ENCODE measurements at places on chromosomes 4 and X.

DNA sequence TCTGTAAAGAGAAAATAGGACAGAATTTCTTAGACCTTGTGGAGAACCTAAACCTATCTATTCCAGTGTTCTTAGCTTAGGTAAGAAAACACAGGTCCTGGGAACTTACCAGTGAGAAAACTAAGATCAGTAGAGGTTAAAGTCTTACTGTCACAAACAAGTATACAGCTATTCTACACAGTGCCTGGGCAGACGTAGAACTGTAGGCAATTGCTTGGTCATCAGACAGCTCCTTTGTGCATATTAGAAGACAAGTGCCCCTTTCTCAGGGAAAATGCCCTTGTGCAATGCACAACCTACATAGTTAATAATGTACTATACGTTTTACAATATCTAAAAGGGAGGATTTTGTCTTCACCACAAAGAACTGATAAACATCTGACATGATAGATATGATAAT, 86.6 kb upstream of the JADE1 start:
- DNase-seq = no peak

DNA sequence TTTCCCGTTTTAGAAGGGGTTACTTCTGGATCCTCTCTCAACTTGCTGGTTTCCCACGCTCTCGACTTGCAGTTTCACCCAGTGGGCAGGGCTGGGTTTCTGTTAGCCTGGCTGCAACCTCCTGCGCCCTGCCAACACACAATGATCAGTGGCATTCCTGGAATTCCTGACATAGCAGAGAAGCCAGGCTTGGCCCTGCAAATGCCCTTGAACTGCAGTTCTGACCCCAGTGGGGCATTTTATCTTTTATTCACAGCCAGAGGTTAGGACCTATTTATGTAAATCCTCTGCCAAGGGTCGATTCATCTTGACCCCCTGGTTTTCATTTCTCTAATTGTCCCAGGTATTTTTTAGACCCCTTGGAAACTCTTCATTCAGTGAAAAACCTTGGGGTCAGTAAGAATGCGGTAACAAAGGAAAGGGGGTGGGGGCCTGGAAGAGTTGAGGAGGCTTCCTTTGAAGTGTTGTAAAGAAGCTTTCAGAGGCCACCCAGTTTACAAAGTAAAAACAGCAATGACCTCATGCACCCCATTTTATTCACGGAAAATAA, 217.6 kb downstream of the ZNF674 start:
- DNase-seq = peak; percentile 74

GRCh38 chr4:176788971-176789370, 3.8 kb downstream of the VEGFC start:
- no peak for DNase-seq

GRCh38 chr4:127446427-127446885, 186.3 kb upstream of the INTU start:
- no peak for DNase-seq

- peak; percentile 95 for DNase-seq
Measured at GRCh38 chr4:107252571-107252970, 216.5 kb upstream of the DKK2 start.

DNA sequence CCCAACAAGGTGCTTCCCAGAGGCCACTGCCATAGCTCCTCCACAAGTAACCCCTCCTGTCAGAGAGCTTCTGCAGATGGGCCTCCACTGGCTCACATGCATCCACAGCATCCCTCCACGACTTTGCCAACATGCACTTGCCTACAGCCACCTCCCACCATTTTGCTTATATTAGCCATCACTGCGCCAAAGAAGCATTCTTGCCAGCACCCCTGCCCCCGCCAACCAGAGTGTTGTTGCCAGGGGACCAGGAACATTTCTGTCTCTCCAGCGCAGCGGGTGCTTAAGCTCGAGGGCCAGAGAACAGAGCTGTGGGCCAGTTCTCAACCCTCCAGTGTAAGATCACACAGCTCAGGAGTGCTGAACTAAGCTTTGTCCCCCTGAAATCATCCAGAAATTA, 517.6 kb downstream of the PABPC4L start:
- no peak for DNase-seq

- DNase-seq = no peak
Measured at GRCh38 chr4:27594922-27595321, 734.3 kb downstream of the STIM2 start.

GRCh38 chrX:9317176-9317575, 147.7 kb upstream of the TBL1X start:
- DNase-seq = no peak

DNA sequence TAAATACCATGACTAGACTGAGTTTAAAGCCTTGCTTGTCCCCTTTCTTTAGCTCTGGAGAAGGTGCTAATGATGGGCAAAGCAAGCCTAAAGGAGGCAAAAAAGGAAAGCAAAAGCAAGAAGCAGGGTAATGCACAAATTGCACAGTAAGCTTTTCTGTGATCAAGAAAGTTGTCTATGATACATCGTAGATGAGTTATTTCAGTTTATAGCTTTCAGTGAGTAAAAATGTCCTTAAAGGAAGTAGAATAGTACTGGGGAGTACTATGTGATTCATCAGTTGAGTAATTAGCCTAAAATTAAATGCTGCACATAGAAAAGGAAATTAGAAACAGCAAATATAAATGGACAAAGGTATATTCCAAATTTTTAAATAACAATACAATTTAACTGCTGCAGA, 50.2 kb upstream of the PDE5A start:
- peak; percentile 37 for DNase-seq

GRCh38 chr4:85744950-85745349, 270.0 kb downstream of the ARHGAP24 start:
- peak; percentile 75 for DNase-seq

- DNase-seq = no peak
Measured at GRCh38 chrX:106397788-106398538, 213.8 kb upstream of the RADX start.

- DNase-seq = no peak
Measured at GRCh38 chrX:115173181-115173580, 16.0 kb upstream of the RBMXL3 start.

Data from amniotic epithelial cell (primary cell).